ENCODE measurements at places on chromosomes 2 and 18. TPM values are rescaled to one million over a fixed set of nuclear protein-coding genes. Genes with fewer than 3 reads are reported as not detected.
A peak's percentile ranks its signal among the peaks of the same experiment; 100 is the strongest.

DNA sequence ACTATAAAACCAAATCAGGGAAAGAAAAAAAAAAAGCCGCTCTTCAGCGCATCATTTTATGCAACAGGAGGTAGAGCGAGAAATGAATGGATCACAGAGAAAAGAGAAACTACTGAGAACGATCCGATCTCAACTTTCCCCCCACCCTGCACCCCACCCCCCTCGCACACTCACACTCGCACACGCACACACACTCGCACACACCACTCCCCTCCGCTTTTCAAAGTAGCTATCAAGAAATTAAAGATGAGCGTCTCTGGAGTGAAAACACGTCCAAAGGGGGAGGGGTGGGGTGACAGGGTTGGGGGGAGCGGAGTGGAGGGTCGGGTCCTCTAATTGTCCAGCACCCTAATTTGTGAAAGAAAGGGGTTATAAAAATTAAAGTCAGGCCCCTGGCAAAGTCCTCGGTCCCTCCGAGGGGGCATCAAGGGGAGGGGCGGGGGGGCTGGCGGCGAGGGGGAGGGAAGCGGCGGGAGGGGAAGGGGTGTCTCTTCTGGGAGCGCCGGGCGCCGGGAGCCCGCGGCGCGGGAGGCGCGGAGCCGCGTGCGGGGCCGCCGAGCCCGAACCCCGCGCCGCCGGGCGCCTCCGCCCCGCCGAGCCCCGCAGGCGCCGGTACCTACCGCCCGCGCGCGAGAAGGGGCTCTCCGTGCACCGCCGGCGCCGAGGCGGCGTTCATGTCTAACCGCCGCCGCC lies 428 bp downstream of the TCF4 start:
- peak overlapping the region; percentile 85 for H3K27ac ChIP-seq
- no peaks in the 10 kb centered on the region for H3K27me3 ChIP-seq
- no peaks in the 10 kb centered on the region for H3K36me3 ChIP-seq
- peak overlapping the region; percentile 90 for H3K4me3 ChIP-seq
- peak; percentile 63 for DNase-seq

Gene C2orf68
- 47.6 TPM for total RNA-seq

Gene CRYGD
- not detected for total RNA-seq

- no peak overlapping the region for H3K27ac ChIP-seq
- H3K36me3 ChIP-seq, result no peaks in the 10 kb centered on the region
- no peak for DNase-seq
- H3K27me3 ChIP-seq, result no peaks in the 10 kb centered on the region
- peaks cover 10% of the 10 kb centered on the region for H3K4me1 ChIP-seq
These were observed 891.6 kb upstream of the ZEB2 start for GRCh38 chr2:145411493-145411892.

Gene APCDD1
- total RNA-seq, result 4.7 TPM

DNA sequence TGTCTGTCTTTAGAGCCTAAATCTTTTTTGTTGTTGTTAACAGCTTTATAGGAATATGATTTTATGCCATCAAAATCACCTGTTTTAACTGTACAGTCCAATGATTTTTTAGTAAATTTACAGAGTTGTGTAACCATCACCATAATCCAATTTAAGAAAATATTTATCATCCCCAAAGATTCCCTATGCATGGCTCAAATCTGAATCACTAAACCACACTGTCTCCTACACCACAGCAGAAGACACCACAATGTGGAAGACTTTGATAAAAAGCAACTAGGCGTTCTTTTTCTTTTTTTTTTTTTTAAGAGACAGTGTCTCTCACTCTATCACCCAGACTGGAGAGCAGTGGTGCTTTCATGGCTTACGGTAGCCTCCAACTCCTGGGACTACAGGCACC lies 99.6 kb downstream of the TXNL1 start:
- no peak overlapping the region for H3K4me3 ChIP-seq
- DNase-seq, result no peak
- H3K27me3 ChIP-seq, result no peaks in the 10 kb centered on the region
- H3K4me1 ChIP-seq, result peaks cover 11% of the 10 kb centered on the region
- H3K27ac ChIP-seq, result no peak overlapping the region

DNA sequence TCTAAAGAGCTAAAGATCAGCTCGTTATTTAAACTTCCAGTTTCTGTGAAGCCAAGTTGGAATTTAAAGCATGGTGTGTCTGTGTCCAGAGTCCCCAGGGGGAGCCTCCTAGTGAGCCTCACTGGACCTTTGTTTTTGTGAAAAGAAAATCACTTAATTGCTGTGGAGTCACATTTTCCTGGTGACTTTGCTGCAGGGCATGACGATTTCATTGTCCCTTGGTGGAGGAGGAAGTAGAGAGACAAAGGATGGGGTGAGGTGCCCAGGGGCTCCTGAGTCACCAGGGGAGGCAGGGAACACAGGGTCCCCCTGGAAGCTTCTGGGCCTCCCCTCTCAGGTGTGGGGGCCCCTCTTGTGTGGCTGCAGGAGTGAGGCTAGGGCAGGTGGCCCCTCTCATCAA lies 19.7 kb downstream of the ATP6V1C2 start:
- H3K27me3 ChIP-seq, result no peaks in the 10 kb centered on the region
- H3K4me1 ChIP-seq, result no peaks in the 10 kb centered on the region
- H3K4me3 ChIP-seq, result no peak overlapping the region
- H3K36me3 ChIP-seq, result no peaks in the 10 kb centered on the region

Gene C2orf72
- 2.4 TPM for total RNA-seq

GRCh38 chr2:241925277-241925676 lies 55.7 kb downstream of the RTP5 start:
- no peaks in the 10 kb centered on the region for H3K36me3 ChIP-seq
- DNase-seq, result no peak
- no peaks in the 10 kb centered on the region for H3K27me3 ChIP-seq
- H3K4me3 ChIP-seq, result no peak overlapping the region

Gene MEX3C
- 94.7 TPM for total RNA-seq

GRCh38 chr2:198141726-198142125 lies 337.3 kb downstream of the PLCL1 start:
- H3K27me3 ChIP-seq, result no peaks in the 10 kb centered on the region
- no peaks in the 10 kb centered on the region for H3K36me3 ChIP-seq
- no peak overlapping the region for H3K4me3 ChIP-seq
- peaks cover 8% of the 10 kb centered on the region for H3K4me1 ChIP-seq
- DNase-seq, result no peak

DNA sequence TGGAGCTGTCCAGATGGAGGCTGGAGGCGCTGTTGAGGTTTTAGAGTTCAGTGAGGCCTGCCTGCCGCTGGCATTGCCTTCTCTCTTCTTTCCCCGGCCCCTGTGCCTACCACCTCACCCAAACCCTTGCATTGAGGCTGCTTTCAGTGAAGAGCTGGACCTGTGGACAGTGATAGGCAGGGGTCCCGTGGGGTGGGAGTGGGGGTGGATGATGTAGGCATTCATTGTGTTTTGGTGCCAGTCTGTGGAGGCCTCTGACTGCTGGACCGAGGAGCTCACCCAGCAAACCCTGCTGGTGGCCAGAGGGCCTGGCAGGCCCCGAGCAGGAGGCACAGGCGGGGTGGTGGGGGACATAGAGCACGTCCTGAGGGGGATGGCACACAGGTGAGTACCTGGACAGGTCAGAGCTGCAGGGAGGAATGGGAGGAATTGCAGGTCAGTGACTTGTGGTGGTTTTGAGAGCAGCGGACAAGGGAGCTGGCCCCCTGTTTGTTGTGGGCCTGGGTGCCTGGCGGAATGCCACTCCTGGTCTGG lies 35.6 kb downstream of the NGEF start:
- no peak for DNase-seq
- no peaks in the 10 kb centered on the region for H3K4me1 ChIP-seq

Data from neural progenitor cell (in vitro differentiated cells).